Astrocyte of the spinal cord (primary cell): ENCODE measurements at places on chromosomes 1 and 21.
A peak's percentile ranks its signal among the peaks of the same experiment; 100 is the strongest.

DNA sequence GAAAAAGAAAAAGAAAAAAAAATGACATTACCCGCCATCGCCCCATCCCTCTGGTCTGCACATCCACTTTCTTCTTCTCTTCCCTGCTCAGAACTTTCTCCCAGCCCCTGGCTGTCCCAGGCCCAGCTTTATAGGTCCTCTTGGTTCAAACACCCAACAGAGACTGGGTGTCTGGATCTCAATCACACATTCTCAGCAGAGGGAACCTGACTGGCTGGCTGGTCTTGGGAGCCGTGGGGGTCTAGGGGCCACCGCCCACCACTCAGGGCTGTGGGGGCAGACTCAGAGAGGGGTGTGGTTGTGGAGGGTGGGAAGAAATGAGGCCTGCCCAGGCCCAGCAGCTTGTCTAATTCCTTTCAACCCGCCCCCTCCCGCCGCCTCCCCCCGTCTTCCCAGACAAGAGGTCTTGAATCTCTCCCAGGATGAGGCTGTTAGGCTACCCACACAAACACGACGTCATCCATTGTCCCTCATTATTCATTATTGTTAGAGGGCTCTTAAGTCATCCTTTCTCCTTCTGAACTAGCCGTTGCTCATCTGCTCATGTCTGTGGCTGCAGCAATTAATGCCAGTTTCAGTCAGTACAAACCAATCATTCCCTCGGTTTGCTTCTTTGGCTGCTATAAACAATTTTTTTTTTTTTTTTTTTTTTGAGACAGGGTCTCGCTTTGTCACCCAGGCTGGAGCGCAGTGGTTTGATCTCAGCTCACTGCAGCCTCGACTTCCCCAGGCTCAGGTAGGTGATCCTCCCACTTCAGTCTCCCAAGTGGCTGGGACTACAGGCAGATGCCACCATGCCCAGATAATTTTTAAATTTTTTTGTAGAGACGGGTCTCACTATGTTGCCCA, 40.6 kb upstream of the CLIC4 start:
- peak; percentile 90 for DNase-seq

- peak; percentile 53 for DNase-seq
These were observed 1.8 kb upstream of the CHML start for GRCh38 chr1:241641773-241642592.

- DNase-seq: peak; percentile 16
These were observed 1.3 kb downstream of the TMEM167B start for GRCh38 chr1:109091839-109092193.

DNA sequence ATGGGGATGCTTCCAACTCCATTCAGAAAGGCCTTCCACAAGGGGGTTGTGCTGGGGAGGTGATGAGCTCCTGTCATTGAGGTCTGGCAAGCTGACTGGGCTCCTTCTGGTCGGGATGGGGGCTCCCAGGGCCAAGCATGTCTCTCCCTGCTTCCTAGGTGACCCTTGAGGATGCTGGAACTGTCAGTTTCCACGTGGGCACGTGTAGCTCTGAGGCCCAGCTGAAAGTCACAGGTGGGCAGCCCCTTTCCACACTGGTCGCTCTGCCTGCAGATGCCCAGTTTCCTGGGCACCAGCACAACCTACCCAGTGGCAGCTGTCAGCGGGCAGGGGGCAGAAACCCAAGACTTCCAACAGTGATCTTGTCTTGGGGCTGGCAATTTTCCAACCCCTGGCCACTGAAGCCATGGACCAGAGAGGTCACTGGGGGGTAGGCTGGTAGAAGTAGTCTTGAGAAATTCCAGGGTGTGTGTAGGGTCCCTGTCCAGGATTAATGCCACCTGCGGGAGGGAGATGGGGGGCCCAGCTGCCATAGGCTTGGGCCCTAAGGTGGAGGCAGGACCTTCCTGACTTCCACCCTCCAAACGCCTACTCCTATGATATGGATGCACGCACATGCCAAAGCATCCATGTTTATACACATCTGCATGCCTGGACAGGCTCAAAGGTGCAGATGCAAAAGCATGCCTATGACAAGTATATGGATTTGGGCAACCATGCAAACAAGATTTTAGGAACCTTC, 97.1 kb downstream of the TRIM11 start:
- DNase-seq: no peak
